Mononuclear cell (primary cell): ENCODE measurements at places on chromosomes 1 and 21. TPM values are rescaled to one million over a fixed set of nuclear protein-coding genes. Genes with fewer than 3 reads are reported as not detected.

FAM110D gene
- total RNA-seq: not detected

COL6A2 gene
- 12.6 TPM for total RNA-seq

KCNE2 gene
- total RNA-seq: not detected

EXO1 gene
- total RNA-seq: 0.94 TPM

CTPS1 gene
- 26.1 TPM for total RNA-seq

S100A3 gene
- not detected for total RNA-seq
